ENCODE measurements at places on chromosomes 13 and 19.

- no peak for DNase-seq
Measured at GRCh38 chr13:108850691-108851090, 221.3 kb downstream of the MYO16 start.

GRCh38 chr19:3368848-3369336, 2.5 kb downstream of the NFIC start:
- DNase-seq, result no peak

DNA sequence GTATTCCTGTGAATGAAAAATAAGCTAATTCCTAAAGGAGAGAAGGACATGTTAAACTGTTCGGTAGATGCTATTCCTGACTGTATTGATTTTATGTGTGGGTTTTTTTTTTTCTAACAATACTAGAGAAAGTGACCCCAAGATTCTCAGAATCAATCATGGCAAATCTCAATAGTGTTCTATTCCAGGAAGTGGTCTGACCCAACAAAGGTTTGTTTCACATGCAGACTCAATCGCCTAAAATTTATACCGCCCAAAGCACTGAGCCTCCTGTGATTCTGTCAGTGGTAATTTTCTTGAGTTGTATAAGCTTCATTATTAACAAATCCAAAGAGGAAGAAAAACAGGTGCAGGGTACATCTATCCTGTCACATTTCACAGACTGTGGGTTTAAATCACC, 293.7 kb downstream of the SUCLA2 start:
- no peak for DNase-seq

- DNase-seq, result no peak
Measured at GRCh38 chr19:34224996-34225658, 29.2 kb upstream of the GARRE1 start.

DNA sequence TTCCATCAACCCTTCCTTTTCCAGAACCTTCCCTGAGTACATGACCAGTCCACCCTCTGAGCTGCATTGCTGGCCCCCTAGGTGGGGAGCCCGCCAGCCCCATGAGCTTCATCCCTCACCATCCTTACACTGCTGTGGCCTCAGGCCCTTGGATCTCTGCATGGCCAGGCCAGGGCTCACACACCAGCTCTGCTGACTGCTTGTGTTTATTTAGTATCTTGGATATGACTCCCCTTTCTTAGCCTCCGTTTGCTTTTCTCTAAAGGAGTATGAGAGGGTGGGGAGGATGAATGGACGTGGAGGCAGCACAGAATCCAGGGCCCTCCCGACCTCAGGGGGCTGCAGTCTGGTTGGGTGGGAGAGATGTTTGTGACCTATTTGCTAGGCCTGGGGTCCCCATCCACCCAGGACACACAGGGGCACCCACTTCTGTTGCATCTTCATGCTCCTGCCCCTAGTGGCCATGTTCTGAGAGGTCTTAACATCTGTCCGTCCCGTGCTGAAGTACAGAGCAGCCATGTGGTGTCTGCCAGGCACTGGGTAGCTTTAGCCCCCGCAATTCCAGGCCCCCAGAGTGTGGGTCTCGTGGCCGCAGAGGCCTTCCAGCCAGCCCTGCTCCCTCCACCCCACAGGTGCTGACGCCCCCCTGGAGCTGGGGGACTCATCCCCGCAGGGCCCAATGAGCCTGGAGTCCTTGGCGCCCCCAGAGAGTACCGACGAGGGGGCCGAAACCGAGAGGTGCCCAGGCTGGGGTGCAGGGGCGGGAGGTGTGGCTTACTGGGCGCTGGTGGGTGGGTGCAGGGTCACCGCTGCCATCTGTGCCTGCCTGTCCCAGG, 13.0 kb downstream of the ARHGEF1 start:
- DNase-seq, result no peak

DNA sequence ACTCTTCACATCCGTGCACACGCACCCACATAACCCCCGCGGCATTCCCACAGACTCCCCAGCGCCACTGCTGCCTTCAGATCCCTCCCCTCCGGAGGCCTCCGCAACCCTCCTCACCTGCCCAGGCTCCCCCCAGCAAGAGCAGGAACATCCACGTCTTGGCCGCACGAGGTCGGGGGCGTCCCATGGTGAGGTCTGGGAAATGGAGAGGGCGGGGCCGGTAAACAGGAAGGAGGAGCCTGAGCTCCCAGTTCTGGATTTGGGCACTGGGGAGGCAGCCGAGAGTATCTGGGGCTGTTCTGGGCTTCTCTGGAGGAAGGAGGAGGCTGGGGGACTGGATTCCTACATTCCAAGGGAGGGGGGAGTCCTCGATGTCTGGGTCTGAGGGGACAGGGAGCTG, 423 bp downstream of the KLK8 start:
- DNase-seq, result no peak

GRCh38 chr13:39496506-39496905, 106.5 kb downstream of the LHFPL6 start:
- no peak for DNase-seq

GRCh38 chr13:91284335-91284734, 63.2 kb upstream of the MIR17HG start:
- no peak for DNase-seq

GRCh38 chr13:84844473-84844872, 954.7 kb downstream of the SLITRK6 start:
- DNase-seq, result no peak

GRCh38 chr13:30869491-30869890, 36.6 kb upstream of the MEDAG start:
- DNase-seq, result no peak

DNA sequence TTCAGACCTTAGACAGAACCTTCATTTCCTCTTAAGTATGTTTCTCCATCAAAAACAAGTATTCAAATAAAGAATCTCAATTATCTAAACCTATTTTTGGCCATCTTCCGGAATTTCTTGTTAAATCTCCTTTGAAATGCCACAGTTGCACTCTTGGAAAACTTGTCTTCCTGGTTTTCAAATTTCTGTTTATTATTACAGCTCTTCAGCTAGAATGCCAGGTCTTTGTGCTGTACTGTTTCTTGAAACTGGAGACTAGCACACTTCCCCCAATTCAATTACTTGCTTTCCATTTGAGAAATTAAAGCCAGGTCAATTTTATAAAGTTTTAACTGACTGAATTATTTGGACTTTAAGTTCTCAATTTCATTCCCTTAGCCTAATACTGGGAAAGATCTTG, 10.2 kb downstream of the KCNRG start:
- DNase-seq, result no peak

DNA sequence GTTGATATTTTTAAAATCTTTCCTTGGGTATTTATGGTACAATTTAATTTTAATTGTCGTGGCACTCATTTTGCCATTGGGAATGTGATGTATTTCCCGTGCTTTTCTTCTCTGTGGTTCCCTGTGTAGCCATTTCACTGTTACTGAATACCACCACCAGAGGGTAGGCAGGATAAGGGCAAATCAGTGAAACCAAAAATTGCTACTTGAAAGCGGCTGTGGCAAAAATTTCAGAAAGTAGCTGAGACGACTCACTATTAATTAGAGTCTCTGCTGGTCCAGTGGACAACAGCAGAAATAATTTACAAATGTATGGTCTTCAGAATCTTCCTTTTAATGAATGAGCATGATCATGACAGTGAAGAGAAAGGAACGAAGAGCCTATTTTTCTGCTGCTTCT, 34.4 kb upstream of the MIR17HG start:
- no peak for DNase-seq

GRCh38 chr19:17404015-17404414, 1.4 kb downstream of the BST2 start:
- DNase-seq, result no peak

DNA sequence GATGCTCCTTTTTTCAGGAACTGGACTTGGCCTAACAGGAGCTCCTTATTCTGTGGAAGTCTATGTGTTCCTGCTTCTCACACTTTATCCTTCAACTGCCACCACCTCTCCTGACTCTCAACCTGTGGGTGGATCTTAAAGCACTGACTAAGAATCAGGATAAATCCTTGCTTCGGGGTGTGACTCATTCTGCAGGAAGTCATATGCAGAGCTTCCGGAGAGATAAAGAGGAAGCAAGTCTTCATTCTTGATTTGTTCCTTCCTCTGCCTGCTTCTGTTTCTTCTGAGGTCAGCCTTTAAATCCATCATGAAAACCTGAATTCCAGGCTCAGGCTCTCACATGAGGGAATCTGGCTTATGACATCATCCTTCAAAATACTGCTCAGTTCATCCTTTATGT, 137.1 kb upstream of the ATXN8OS start:
- DNase-seq, result no peak

DNA sequence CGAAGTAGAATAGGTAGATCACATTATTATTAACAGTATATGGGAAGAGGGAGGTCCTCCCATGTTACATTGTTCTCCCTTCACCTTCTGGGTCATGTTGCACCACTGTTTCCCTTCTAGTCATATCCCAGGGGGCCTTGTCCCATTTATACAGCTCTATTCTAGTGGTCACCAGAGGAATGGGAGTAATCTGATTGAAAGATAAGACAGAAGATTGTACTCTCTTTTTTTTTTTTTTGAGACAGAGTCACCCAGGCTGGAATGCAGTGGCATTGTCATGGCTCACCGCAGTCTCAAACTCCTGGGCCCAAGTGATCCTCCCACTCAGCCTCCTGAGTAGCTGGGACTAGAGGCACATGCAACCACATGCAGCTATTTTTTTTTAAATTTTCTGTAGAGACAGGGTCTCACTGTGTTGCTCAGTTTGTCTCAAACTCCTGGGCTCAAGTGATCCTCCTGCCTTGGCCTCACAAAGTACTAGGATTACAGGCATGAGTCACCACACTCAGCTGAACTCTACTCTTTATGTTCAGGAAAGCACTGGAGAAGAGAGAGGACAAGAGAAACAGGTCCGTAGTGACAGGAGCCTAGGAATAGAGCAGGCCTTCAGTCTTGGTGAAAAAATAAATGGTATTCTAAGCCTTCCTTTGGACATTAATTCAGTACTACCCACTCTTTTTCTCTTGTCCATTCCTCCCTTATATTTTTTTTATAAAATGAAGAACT, 4.3 kb upstream of the ZNF529 start:
- no peak for DNase-seq

Data from right renal cortex interstitium (tissue), 3 donors.